Right atrium auricular region (tissue), 2 donors: ENCODE measurements at places on chromosomes 3 and 15.

DNA sequence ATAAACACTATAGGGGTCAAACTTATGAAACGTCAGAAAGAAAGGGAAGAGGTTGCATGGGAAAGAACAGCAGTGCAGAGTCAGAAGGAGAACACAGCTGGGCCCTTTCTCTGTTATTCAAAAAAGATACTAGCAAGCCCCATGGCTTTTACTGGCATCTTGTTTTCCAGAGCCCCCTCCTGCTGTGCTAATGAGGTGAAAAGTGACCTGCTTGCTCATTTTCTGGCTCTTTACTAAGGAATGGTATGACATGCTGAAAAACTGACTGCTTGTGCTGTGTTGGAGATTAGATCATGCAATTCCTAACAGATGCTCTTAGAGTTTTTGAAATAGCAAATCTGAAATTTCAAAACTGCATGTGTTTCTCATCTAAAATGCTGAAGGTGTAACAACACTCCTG lies 541.6 kb upstream of the ALCAM start:
- no peak overlapping the region for H3K4me3 ChIP-seq
- no peaks in the 10 kb centered on the region for H3K4me1 ChIP-seq
- DNase-seq, result no peak
- no peaks in the 10 kb centered on the region for H3K27me3 ChIP-seq

- H3K4me1 ChIP-seq, result no peaks in the 10 kb centered on the region
- H3K27me3 ChIP-seq, result no peaks in the 10 kb centered on the region
- no peak overlapping the region for H3K27ac ChIP-seq
- no peaks in the 10 kb centered on the region for H3K36me3 ChIP-seq
Measured at GRCh38 chr3:8606701-8607231, 37.8 kb downstream of the SSUH2 start.

DNA sequence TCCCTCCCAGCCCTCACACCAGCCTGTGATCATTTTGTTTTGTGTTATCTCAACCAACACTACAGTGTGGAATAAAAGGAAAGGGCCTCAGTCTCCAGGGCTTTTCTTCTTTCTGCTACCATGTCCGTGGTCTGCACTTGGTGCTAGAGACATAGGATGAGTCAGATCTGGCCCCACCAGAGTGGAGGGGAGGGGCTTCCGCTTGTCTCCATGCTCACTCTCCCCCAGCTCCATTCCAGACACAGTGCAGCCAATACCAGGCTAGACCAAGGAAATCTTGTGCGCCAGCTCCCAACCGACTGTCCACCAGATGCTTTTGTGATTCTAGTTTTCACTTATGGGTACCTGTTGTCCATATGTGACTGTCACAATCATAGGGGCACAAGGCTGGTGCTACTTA lies 51.9 kb upstream of the TMEM115 start:
- no peak for DNase-seq
- H3K27ac ChIP-seq, result no peak overlapping the region
- H3K36me3 ChIP-seq, result no peaks in the 10 kb centered on the region
- no peaks in the 10 kb centered on the region for H3K27me3 ChIP-seq
- H3K4me3 ChIP-seq, result no peak overlapping the region
- H3K4me1 ChIP-seq, result no peaks in the 10 kb centered on the region

- H3K36me3 ChIP-seq, result no peaks in the 10 kb centered on the region
- no peak for DNase-seq
- H3K27ac ChIP-seq, result no peak overlapping the region
Measured at GRCh38 chr3:127413318-127413673, 125.5 kb upstream of the PRR20G start.

- peak overlapping the region; percentile 37 for H3K27ac ChIP-seq
- peaks cover 35% of the 10 kb centered on the region for H3K36me3 ChIP-seq
- H3K4me1 ChIP-seq, result peaks cover 79% of the 10 kb centered on the region
- H3K27me3 ChIP-seq, result no peaks in the 10 kb centered on the region
- DNase-seq, result no peak
- no peak overlapping the region for H3K4me3 ChIP-seq
Measured at GRCh38 chr3:99862208-99862607, 44.5 kb downstream of the CMSS1 start.

DNA sequence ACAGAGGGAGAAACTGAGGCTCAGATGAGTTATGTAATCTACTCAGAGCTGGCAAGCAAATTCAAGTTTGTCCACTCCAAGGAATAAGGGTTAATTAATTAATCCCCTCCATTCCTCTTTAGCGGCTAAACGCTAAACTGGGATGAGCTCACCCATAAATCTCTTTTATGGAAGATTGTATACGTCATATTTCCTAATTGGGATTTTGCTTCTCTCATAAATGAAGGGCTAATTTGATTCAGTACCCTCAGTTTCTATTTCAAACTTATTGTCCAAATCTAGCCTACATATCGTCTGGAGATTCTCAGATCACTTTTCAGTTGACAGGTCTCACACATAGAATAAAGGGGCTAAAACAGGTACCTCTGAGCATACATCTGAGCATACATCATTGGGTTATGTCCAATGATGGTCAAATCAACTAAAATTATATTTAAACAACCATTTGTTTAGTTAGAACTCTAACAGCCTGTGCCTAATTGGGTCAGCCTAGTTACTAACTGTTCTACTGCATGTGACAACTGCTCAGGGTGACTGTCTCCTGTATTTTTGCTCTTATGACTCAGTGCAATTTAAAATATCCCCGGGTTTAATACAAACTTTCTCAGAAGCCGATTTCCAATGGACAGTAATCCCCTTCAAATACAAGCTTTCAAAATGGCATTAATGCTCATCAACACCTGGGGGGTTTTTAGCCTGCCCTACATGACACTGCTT lies 57.6 kb upstream of the PLXND1 start:
- DNase-seq, result no peak
- peaks cover 31% of the 10 kb centered on the region for H3K4me1 ChIP-seq
- H3K4me3 ChIP-seq, result no peak overlapping the region

GRCh38 chr3:126723801-126724200 lies 19.8 kb downstream of the CHCHD6 start:
- H3K4me1 ChIP-seq, result no peaks in the 10 kb centered on the region
- H3K36me3 ChIP-seq, result no peaks in the 10 kb centered on the region
- no peak overlapping the region for H3K27ac ChIP-seq
- H3K27me3 ChIP-seq, result no peaks in the 10 kb centered on the region

DNA sequence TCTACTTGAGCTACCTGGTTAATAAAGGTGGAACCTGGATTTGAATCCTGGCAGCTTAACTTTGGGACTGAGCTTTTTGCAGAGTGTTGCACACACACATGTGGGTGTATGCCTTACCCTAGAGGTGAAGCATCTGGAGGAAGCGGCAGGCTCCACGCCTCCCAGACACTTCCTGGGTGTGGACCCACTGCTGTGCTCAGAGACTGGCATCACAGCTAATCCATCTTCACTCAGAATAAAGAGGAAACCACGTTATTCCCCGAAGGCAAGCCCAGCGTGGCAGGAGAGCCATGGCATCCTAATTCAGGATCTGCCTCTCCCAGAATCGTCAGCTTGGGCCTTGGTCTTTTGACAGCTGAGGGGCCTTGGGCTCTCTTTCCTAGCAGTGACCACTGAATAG lies 25.5 kb downstream of the CCDC13 start:
- H3K4me3 ChIP-seq, result no peak overlapping the region
- no peaks in the 10 kb centered on the region for H3K36me3 ChIP-seq
- no peaks in the 10 kb centered on the region for H3K27me3 ChIP-seq
- H3K27ac ChIP-seq, result peak overlapping the region; percentile 61

GRCh38 chr3:106482451-106482850 lies 613.6 kb upstream of the CBLB start:
- H3K4me1 ChIP-seq, result no peaks in the 10 kb centered on the region
- no peaks in the 10 kb centered on the region for H3K27me3 ChIP-seq
- H3K27ac ChIP-seq, result no peak overlapping the region
- H3K4me3 ChIP-seq, result no peak overlapping the region

DNA sequence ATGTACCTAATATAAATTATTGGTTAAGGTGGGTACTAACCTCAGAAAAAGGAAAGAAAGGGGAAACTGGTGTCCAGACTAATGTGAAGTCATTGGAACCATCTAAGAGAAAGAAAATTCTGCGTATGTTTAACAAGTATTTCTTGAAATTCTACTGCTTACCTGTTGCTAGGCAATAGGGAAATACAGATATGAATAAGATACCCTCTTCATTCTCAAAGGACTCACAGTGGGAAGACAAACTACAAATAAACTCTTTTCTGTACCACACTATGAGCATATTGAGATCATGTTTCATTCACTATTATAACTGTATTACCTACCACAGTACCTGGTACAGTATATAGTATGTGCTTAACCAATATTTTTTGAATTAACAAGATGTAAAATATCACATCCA lies 140.5 kb upstream of the MLF1 start:
- no peak overlapping the region for H3K27ac ChIP-seq
- no peaks in the 10 kb centered on the region for H3K36me3 ChIP-seq

GRCh38 chr3:17138246-17139039 lies 253.7 kb downstream of the PLCL2 start:
- no peak for DNase-seq
- H3K27ac ChIP-seq, result peak overlapping the region; percentile 35
- H3K4me1 ChIP-seq, result no peaks in the 10 kb centered on the region

- no peaks in the 10 kb centered on the region for H3K27me3 ChIP-seq
- H3K27ac ChIP-seq, result no peak overlapping the region
- no peak for DNase-seq
- no peaks in the 10 kb centered on the region for H3K4me1 ChIP-seq
- H3K36me3 ChIP-seq, result no peaks in the 10 kb centered on the region
Measured at GRCh38 chr3:100647657-100648056, 38.3 kb downstream of the ADGRG7 start.

- H3K27ac ChIP-seq, result no peak overlapping the region
- H3K4me1 ChIP-seq, result no peaks in the 10 kb centered on the region
- no peak overlapping the region for H3K4me3 ChIP-seq
Measured at GRCh38 chr15:88484682-88485331, 17.3 kb downstream of the MRPS11 start.

DNA sequence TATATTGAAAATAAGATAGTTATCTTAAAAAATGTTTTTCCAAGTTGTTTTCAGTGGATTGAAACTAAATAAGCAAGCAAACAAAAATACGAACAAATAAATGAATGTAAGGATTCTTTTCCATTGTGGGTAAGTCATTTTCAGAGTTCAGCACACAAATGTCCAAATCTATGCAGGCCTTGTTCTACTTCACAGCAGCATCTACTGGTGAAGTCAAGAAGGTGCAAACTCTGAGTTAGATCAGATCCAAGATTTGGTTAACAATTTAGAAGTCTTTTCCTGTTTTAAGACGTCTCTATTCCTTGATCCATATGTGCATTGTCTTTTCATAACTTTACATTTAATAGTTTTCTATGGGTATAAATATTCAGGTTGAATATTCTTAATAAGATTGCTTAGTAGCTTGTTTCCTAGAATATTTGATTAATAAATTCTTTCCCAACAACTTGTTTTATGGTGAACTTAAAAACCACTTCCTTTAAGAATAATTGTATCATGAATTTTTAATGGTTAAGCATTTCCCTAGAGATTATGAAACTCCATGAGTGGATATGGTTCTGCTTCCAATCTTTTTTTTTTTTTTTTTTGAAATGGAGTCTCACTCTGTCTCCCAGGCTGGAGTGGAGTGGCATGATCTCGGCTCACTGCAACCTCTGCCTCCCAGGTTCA lies 10.5 kb downstream of the PTX3 start:
- H3K27ac ChIP-seq, result no peak overlapping the region
- H3K36me3 ChIP-seq, result no peaks in the 10 kb centered on the region
- DNase-seq, result no peak
- H3K27me3 ChIP-seq, result no peaks in the 10 kb centered on the region
- H3K4me1 ChIP-seq, result no peaks in the 10 kb centered on the region
- no peak overlapping the region for H3K4me3 ChIP-seq

DNA sequence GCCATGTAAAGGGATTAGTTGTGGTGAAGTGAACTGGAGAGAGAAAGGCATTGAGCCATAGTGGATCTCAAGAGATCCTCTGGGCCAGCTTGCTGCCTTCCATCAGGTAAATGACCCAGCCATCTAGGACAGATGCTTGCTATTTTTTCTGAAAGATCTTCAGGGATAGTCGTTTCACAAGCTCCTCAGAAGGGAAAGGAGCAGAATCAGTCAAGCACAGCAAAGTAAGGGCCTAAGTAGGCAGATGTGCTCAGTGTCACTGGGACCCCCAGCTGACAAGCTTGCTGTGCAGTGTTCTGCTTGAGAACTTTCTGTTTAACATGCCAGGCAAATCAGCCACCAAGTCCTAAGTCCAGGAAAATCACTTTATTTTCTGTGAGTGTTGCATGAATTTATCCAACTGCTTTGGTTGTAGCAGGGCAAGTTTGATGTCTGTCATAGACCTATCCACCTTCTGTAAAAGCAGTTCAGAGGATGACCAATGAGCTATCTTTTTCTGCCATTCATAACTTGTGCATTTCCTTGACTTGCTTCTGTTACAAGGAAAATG lies 319.8 kb downstream of the IL5RA start:
- H3K4me1 ChIP-seq, result no peaks in the 10 kb centered on the region
- no peaks in the 10 kb centered on the region for H3K36me3 ChIP-seq
- no peaks in the 10 kb centered on the region for H3K27me3 ChIP-seq
- H3K4me3 ChIP-seq, result no peak overlapping the region
- H3K27ac ChIP-seq, result no peak overlapping the region
- no peak for DNase-seq

- H3K4me1 ChIP-seq, result no peaks in the 10 kb centered on the region
- no peaks in the 10 kb centered on the region for H3K27me3 ChIP-seq
- no peak overlapping the region for H3K27ac ChIP-seq
- DNase-seq, result no peak
Measured at GRCh38 chr3:174857301-174857700, 1.8 kb upstream of the NAALADL2 start.

GRCh38 chr3:186413615-186414415 lies 51.8 kb upstream of the DGKG start:
- no peaks in the 10 kb centered on the region for H3K27me3 ChIP-seq
- H3K4me3 ChIP-seq, result peak overlapping the region; percentile 43
- no peaks in the 10 kb centered on the region for H3K4me1 ChIP-seq
- H3K36me3 ChIP-seq, result no peaks in the 10 kb centered on the region

DNA sequence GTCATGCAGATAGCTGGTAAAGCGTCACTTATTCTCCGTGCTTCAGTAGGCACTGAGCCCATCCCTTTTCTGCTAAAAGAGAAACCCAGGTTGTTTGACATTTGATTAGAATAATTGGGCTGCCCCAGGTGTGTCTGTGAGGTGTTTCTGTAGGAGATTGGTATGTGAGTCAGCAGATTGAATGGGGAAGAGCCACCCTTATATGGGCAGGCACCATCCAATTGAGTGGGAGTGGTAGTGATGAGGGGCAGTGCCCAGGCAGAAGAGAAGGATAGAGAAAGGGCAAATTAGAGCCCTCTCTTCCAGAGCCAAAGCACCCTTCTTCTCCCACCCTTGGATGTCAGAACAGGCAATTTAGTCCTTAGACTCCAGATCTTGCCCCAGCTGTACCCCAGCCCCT lies 384.3 kb upstream of the GBE1 start:
- H3K4me3 ChIP-seq, result no peak overlapping the region
- no peak for DNase-seq
- H3K36me3 ChIP-seq, result no peaks in the 10 kb centered on the region
- H3K4me1 ChIP-seq, result no peaks in the 10 kb centered on the region
